ENCODE measurements at places on chromosomes 1 and 21. TPM values are rescaled to one million over a fixed set of nuclear protein-coding genes. Genes with fewer than 3 reads are reported as not detected.

The SPTA1 gene
- total RNA-seq = 0.52 TPM

The KLF18 gene
- not detected for total RNA-seq

The LRRC7 gene
- total RNA-seq = under 0.01 TPM

The PRKACB gene
- total RNA-seq = 25.2 TPM

The GIPC2 gene
- 0.09 TPM for total RNA-seq

The HES2 gene
- 0.09 TPM for total RNA-seq

The TCHH gene
- not detected for total RNA-seq

The HIVEP3 gene
- total RNA-seq = 0.17 TPM

The PDC gene
- not detected for total RNA-seq

The WNT3A gene
- total RNA-seq = not detected

The NBL1 gene
- total RNA-seq = 192 TPM

The MRPL39 gene
- total RNA-seq = 25.0 TPM

The ZBTB8A gene
- 7.0 TPM for total RNA-seq

The SRRM1 gene
- total RNA-seq = 24.1 TPM

The ETV3L gene
- not detected for total RNA-seq

Measured in bronchial smooth muscle cell (primary cell).